Suprapubic skin (tissue), 4 donors: ENCODE measurements at places on chromosomes 7 and 10.

DNA sequence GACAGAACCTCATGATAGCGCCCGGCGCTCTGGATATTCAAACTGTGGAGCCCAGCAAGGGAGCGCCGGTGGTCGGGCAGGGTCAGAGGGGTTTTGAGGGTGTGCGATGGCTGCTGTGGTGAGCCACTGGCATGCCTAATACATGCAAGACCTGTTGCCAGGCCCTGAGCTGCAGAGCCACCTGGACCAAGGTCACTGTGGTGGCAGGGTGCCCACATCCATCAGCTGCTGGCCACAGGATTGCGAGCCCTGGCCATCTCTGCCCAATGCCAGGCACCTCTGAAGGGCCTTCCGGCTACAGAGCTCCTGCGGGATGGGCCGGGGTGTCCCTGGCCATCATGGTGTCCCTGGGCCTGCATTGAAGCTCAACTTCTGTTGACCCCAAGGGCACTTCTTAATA lies 123.0 kb upstream of the TNRC18 start:
- DNase-seq: no peak

DNA sequence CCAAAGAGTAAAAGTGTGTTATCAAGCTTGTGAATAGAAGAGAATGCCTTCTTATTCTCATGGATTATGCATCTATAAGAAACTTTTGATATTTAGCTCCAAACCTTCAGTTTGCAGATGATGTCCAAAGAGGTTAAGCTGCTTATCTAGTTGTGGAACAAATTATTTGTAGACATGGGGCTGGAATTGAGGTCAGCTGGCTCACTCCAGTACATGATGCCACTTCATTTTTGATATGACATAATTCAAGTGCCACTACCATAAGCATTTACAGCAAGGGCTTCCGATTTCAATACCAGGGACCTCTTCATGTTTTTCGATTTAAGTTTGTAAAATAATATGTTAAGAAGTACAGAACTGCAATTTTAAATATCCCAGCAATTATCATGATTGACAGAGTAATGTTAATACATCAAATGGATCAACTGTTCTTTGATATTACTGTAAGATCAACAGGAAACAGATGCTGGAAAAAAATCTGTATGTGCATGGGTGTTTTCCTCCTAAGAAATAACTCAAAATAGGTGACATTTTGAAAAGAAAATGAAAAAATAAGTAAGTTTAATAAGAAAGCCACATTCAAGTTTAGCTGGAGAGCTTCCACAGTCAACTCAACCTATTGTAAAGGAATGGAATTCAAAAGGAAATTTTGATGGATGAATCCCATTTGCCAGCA lies 12.7 kb downstream of the FAM3C start:
- no peak for DNase-seq

- no peak for DNase-seq
These were observed 15.4 kb upstream of the LYZL1 start for GRCh38 chr10:29273478-29273877.

- DNase-seq: no peak
These were observed 24.8 kb downstream of the NPTX2 start for GRCh38 chr7:98641646-98642500.
